ENCODE measurements at places on chromosomes 13 and 19.

- no peak for DNase-seq
These were observed 6.9 kb downstream of the GYS1 start for GRCh38 chr19:48986211-48986610.

- no peak for DNase-seq
These were observed 8.1 kb upstream of the ARL11 start for GRCh38 chr13:49620170-49620621.

GRCh38 chr13:45331123-45331619 is 9.8 kb downstream of the TPT1 start:
- no peak for DNase-seq

GRCh38 chr13:106276876-106277275 is 258.6 kb downstream of the EFNB2 start:
- no peak for DNase-seq

DNA sequence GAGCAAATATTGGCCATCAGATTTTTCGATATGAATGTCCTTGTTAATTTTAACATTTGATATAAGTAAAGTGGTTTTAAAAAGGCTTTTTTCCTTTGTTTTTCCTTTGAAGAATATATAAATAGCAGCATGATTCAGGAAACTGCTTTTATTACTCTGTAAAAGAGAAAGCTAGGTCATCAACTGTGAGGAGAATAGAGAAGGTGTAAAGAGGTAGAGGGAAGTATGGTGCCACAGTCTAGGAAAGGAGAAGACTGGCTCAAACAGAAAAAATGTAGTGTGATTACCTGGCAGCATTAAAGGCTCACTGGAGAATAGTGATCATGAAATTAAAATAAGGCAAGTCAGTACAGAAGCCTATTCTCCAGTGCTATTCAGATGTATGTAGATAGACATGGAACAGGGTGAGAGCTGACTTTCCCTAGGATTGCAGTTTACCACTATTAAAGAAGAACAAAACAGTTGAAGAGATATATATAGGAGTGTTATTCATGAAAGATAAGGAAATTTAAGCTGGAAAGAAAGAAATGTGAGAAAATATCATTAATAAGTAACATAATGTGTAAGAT is 1115.9 kb upstream of the PCDH9 start:
- DNase-seq = no peak

DNA sequence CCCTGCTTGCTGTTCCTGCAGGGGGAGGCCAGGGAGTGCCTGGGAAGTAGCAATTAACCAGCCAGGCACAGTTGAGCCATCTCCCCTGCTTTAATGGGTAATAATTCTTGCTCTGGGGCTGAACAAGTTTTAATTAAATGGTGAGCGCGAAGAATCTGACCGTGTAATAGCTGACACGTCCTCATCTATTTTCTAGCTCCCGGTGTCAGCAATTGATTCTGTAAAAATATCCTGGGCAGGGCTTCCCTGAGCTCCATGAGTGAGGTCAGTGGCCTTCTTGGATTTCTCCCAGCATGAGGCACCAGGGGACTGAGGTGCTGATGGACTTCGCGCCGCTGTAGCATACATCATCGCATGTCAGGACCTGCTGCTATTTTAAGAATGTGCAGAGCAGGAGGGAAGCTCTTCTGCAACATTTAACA is 26.9 kb downstream of the SIPA1L3 start:
- no peak for DNase-seq

GRCh38 chr19:38781058-38781457 is 7.7 kb upstream of the LGALS7 start:
- DNase-seq = no peak

DNA sequence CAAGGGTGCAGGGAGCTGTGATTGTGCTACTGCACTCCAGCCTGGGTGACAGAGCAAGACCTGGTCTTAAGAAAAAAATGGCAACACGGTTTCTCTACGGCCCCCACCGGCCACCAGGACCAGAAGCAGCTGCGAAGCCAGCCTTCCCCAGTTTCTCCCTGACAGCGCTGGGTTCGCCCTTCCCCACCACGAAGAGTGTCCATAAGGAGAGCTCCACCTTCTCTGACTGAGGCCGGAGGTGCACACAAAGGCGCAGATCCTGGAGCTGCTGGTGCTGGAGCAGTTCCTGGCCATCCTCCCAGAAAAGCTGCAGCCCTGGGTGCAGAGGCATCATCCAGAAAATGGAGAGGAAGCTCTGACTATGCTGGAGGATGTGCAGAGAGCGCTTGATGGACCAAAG is 52.2 kb upstream of the ZNF599 start:
- no peak for DNase-seq

GRCh38 chr19:2575734-2576481 is 100.0 kb downstream of the GADD45B start:
- no peak for DNase-seq

DNA sequence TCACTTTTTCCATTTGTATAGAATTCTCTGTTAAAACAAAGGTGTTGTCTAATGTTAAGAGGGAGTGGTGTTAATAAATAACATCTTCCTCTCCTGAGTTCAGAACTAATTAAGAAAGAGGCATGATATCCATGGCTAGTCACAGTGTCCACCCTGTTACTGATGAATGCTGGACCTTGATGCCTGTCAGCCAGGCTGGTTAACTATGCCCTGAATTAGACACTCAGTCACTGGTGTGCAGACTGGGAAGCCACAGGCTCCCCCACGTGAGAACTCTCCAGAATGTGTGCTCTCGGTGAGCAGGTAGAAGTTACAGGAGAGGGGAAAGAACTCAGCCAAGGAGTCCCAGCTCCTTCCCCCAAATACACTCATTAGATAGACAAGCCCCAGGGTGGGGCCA is 56.1 kb upstream of the RNF113B start:
- DNase-seq = no peak
